Bronchial smooth muscle cell (primary cell): ENCODE measurements at places on chromosomes 12 and 14. TPM values are rescaled to one million over a fixed set of nuclear protein-coding genes. Genes with fewer than 3 reads are reported as not detected.

Gene SLC16A7
- 26.2 and 48.9 TPM in 2 replicates for total RNA-seq

Gene RNASE3
- total RNA-seq, result 0.16 TPM in 1 of 2 replicates, not detected in the other

Gene PRPH
- total RNA-seq, result 0.95 and 1.4 TPM in 2 replicates

Gene MYF6
- not detected in 2 replicates for total RNA-seq

Gene DPPA3
- not detected in 2 replicates for total RNA-seq
